ENCODE measurements at places on chromosomes 1 and 21.

- peak; percentile 54 for DNase-seq
Observed at GRCh38 chr1:244833734-244834542, 1.5 kb upstream of the COX20 start.

GRCh38 chr21:33434770-33435360 lies 31.7 kb downstream of the IFNGR2 start:
- DNase-seq = peak; percentile 79

- DNase-seq = no peak
Observed at GRCh38 chr1:36557041-36558000, 74.6 kb upstream of the CSF3R start.

DNA sequence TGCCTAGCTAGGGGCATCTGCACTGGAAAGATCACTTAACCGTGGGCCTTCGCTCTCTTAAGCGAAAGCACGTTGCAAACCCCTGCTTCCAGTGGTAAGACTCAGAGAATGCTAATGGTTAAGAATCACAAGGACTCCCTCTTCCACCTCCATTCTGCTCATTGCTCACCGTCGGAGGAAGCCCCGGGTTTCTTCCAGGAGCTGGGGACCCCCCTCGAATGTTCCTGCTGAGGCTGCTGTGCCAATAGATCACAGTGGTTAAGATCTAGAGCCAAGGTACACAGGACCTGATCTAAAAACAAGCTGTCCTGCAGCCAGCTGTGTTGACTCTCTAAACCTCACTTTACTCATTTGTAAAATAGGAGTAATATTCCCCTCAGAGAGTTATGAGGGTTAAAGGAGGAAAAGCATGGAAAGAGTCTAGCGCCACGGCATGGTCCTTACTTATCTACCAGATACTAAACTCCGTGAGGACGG lies 765 bp downstream of the VAMP3 start:
- no peak for DNase-seq

GRCh38 chr21:43851593-43851992 lies 13.4 kb upstream of the AGPAT3 start:
- DNase-seq = no peak

DNA sequence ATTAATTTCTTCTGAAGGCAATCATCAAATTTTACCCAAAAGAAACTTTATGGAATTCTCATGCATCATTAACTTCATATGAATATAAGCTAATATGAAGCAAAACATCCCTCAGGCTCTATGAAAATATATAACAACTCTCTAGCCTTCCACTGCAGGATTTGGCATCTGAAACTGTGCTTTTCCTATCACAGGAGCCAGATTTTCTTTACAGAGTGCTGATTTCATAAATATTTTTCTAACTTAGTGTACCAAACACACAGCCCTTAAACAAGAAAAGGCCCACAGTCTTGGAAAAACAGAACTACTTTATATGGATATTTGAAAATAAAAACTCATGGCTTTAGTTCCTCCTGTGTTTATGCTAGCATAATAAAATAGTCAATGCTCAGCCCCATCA lies 559.5 kb upstream of the CHRM3 start:
- no peak for DNase-seq

DNA sequence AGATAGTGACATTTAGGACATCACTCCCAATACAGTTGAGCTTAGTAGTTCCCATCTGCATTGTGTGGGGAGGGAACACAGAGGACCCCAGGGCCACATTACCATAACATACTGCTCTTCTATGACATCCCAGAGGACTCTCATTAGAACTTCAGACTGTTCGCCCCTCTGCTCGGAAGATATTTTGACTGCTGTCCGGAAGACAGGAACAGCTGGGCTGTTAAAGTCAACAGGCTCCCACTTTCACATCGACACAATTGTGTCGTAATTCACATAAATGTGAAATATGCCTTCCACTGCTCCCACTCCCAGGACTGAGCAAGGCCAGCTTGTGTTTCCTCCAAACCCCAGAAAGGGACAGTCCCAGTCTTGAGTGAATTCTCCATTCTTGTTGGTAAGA lies 158.4 kb downstream of the SEC16B start:
- DNase-seq = no peak

DNA sequence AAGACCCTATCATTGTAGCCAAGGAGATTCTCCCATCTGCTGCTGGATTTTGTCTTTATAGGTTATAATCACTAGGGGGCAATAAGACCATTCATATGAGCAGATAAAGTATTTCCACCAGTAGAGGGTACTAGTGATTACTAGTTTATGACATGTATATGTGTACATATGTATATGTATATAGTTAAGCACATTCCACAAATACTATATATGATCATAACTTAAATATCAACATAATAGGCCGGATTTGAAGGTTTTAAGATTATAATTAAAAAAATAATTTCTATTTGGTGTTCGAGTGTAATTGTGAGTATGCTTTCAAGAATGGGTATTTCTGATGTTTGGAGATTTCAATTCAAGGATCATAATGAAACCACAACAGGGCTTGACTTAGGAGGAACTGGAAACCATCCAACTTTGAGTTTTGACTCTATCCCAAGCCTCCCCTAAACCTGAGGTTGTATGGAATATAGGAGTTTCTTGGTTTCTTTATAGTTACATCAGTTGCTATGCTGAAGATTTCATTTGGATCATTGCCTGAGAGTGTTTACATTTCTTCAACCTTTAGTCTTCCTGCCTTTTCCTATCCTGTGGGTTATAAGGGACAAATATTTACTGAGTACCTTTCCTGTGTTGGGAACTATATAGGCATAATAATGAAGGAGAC lies 16.9 kb downstream of the TCEANC2 start:
- peak; percentile 57 for DNase-seq

DNA sequence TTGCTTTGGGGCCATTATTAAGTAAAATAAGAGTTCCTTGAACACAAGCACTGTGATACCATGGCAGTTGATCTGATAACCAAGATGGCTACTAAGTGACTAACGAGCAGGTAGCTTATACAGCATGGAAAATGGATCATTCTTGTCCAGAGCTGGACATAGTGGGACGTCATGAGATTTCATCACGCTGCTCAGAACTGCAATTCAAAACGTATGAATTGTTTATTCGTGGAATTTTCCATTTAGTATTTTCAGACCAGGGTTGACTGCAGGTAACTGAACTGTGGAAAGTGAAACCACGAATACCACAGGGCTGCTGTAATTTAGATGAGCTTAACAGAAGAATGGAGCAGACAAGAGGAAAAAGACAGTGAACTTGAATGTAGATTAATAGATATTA lies 38.9 kb downstream of the CCDC18 start:
- peak; percentile 12 for DNase-seq

DNA sequence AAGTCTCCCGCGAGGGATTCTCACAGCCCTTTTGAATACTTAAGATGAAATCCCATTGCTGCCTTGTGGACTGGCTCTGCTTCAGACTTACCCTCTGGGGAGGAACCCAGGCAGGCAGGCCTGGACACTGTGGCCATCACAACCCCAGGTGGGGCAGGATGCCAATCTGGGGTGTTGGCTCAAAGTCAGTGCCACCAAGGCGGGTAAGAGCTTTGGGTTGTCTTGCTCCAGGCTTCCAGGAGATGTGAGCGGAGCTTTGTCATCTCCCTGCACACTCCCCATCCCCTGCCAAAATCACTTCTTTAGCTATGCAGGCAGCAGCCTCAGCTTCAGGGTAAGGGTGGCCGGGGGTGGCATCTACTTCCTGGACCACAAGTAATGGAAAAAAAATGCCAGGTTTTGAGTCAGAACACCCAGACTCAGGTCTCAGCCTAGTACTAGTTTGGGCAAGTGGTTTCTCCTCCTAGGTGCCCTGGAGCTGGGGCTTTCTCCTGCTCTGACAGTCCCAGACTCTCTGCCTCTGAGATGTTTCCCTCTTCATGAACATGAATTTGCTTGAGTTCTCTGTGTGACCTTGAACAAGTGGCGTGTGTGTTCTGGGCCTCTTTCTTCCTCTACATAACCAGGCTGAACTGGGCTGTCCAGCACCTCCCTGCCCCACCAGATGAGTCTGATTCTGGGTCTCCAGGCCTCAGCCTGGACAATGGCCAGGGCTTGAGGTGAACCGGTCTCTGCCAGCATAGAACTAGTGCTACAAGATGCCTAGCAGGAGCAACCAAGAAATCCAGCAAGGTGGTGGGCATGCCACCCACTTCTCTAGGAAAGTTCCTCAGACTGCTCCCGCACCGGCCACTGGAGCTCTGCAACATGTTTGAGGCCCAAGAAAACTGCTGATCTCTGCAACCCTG lies 65.4 kb downstream of the VWA5B1 start:
- DNase-seq = no peak

- no peak for DNase-seq
Observed at GRCh38 chr1:24426744-24427544, 11.3 kb downstream of the NIPAL3 start.

- DNase-seq = no peak
Observed at GRCh38 chr1:228937851-228938536, 202.7 kb downstream of the RHOU start.

DNA sequence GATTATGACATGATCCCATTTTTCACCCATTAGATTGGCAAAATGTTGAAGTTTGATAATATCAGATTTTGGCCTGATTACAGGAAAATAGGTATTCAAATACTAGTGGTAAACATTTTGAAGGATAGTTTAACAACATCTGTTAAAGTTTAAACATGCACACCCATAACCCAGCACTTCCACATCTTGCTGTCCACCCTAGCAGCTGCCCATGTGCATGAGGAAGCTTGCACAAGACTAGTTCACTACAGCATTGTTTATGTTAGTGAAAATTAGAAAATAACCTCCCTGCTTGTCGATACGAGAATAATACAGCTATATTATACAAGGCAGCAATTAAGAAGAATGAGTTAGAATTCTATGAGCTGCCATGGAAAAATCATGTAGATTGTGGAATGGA lies 127.6 kb downstream of the C1orf21 start:
- DNase-seq = no peak
